ENCODE measurements at places on chromosomes 12 and 14.
A peak's percentile ranks its signal among the peaks of the same experiment; 100 is the strongest.

- no peak for DNase-seq
These were observed 51.4 kb upstream of the TMX1 start for GRCh38 chr14:51188566-51189185.

DNA sequence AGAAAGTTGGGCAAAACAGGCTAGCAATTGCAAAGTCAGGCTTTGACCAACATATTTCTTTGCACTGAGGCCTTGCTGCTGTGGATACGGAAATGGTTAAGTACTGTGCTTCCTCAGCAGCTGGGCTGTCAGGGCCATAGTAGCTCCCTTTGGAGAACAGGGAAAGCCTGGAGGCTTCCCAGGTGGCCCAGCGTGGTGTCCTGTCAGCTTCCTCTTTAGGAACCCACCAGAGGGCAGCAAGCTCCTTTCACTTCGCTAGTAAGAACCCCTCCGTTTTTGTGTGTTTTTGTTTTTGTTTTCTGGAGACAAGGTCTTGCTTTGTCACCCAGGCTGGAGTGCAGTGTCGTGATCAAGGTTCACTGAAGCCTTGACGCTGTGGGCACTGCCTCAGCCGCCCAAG, 1.7 kb upstream of the CFAP251 start:
- DNase-seq: peak; percentile 13

DNA sequence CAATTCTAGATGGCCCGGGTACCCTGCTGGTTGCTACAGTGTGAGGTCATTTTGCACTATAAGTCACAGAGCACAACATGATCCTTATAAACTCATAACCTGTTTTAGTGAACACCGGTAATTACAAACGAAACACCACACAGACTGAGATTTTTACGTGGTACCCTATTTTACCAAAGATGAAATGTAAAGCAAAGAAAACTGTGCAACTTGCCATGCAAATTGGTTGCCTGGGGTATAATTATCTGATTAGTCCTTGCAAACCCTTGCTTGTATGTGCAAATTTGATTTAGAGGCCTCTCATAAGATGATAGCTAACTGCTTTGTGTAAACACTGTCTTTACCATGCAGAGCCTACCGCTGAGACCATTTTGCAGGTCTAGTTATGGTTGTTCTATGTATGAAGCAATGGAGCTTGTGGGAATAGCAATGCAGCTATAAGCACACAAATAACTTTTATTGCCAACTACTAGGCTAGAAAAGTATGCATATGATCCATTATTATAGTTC, 372.1 kb upstream of the FAR2 start:
- DNase-seq: no peak

- DNase-seq: no peak
These were observed 166.7 kb upstream of the PARP11 start for GRCh38 chr12:4039931-4040330.

DNA sequence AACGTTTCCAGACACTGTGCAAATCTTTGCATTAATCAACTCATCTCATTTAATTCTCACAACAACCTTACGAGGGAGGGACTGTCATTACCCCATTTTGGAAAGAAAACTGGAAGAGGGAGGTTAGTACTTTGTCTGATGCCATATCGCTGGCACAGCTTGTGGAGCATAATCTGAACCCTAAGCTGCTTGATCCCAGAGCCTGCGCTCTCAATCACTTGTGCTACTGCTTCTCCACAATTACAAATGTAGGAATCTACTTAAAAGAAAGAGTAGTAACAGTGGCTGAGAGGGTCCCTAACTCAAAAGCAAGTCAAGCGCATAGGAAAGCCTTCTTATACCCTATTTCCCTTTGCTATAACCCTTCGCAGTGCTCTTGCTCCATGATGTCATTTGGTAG, 3.2 kb downstream of the EFS start:
- no peak for DNase-seq

DNA sequence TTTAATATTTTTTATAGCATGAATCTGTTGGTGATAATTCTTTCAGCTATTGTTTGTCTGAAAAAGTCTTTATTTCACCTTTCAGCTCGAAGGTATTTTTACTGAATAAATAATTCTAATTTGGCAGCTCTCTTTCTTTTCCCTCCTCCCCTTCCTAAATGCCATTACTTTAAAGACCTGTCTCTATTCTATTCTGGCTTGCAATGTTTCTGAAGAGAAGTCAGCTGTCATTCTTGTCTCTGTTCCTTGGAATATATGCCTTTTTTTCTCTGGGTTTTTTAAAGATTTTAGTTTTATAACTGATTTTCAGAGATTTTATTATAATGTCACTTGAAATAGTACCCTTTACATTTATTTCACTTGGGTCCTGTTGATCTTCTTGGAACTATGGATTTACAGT, 237.9 kb upstream of the DAAM1 start:
- DNase-seq: no peak

GRCh38 chr14:99733540-99734405, 49.7 kb downstream of the CYP46A1 start:
- DNase-seq: peak; percentile 55

GRCh38 chr14:93898081-93898611, 29.0 kb upstream of the FAM181A start:
- DNase-seq: no peak

DNA sequence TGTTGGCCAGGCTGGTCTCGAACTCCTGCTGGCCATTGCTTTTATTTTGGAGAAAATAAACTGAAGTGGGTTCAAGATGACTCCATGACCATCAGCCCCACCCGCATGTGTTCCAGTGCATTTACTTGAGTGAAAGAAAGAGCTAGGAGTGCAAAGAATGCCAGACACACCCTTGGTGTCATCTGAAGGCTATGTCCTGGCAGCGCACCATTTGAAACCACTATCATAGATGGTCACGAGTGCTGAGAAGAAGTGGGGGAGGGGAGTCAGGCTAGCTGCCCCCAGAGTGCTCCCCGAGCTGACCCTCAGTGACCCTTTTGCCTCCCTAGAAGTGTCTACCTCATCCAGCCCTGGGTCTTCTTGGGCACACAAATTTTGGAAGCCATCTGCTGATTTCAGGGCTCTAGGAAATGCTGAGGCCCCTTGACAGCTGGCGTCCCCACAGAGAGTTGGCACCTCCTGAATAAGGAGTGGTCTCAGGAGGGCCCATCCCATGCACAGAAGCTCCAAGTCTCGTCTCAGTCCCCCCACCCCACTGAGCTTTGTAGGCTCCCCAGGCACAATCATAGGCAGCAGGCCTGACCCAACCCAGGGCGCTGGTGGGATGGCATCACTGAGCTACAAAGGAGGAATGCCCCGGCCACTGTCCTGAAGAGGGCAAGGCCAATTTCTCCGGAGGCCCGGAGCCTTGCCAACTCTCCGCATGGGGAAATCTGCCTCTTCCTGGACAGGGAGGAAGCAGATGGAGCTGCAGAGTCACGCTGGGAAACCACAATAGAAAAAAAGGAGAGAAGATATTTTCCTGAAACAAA, 28.0 kb downstream of the PXN start:
- DNase-seq: peak; percentile 27

DNA sequence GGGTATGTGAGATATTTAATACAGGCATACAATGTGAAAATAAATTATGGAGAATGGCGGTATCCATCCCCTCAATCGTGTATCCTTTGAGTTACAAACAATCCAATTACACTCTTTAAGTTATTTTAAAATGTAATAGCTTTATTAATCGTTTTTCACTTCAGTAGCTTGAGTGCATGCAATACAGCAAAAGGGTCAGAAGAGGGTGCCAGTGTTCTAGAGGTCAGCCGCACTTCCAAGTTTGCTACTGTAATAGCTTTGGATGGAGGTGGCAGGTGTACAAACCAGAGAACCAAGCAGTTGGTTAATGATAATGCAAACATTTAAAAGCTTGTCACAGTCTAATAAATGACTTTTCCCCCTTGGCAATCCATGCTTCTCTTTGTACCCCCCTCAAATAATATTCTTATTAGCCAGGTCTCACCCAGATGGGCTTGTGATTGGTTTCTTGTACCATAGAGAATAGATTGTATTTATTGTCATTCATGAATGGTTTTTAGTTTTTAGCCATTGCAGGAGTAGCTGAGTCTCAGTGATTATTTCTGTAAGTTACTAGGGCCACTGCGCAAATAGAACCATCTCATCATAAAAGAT, 127.0 kb downstream of the ERC1 start:
- DNase-seq: peak; percentile 87

GRCh38 chr12:8887285-8887715, 27.0 kb upstream of the PHC1 start:
- peak; percentile 88 for DNase-seq

DNA sequence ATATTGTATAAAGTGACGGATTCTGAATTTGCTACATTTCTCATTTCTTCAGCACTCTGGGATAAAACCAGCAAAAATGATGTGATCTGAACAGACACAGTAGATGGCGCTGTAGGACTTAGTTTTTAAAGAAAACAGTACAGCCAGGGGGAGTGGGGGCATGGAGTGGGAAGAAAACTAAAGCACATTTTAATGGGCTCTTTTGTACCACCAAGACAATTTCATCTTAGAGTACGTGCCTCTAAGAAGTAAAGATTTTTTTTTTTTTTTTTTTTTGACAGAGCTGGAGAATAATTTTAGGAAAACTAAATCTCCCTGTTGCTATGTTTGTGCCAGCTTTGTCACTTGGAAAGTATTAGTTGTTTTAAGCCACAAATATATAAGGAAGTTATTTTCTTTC, 124.4 kb downstream of the RAD51B start:
- DNase-seq: peak; percentile 85

GRCh38 chr12:1564067-1564466, 30.3 kb downstream of the FBXL14 start:
- DNase-seq: no peak

GRCh38 chr14:35669782-35670181, 135.8 kb downstream of the INSM2 start:
- no peak for DNase-seq

- DNase-seq: no peak
These were observed 91.3 kb upstream of the USP44 start for GRCh38 chr12:95642583-95642982.

DNA sequence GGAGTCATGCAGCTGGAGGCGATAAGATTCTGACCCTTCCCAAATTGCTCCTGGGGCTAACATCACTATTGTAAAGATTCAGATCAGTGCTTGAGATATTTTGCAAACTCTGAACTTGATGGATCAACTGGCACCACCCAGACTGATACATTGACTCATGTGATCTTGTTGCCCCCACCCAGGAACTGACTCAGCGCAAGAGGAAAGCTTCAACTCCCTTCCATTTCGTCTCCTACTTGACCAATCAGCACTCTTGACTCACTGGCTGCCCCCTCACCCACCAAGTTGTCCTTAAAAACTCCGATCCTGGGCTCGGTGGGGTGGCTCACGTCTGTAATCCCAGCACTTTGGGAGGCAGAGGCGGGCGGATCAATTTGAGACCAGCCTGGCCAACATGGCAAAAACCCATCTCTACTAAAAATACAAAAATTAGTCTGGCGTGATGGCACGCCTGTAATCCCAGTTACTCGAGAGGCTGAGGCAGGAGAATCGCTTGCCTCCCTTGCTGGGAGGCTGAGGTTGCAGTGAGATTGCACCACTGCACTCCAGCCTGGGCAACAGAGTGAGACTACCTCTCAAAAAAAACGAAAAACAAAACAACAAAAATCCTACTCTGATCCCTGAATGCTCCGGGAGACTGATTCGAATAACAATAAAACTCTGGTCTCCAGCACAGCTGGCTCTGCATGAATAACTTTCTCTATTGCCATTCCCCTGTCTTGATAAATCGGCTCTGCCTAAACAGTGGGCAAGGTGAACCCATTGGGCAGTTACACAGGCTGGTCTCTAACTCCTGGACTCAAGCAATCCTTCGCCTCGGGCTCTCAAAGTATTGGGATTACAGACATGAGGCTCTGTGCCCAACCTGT, 9.8 kb upstream of the ARF6 start:
- no peak for DNase-seq

- no peak for DNase-seq
These were observed 21.3 kb downstream of the BCL11B start for GRCh38 chr14:99250636-99251208.

DNA sequence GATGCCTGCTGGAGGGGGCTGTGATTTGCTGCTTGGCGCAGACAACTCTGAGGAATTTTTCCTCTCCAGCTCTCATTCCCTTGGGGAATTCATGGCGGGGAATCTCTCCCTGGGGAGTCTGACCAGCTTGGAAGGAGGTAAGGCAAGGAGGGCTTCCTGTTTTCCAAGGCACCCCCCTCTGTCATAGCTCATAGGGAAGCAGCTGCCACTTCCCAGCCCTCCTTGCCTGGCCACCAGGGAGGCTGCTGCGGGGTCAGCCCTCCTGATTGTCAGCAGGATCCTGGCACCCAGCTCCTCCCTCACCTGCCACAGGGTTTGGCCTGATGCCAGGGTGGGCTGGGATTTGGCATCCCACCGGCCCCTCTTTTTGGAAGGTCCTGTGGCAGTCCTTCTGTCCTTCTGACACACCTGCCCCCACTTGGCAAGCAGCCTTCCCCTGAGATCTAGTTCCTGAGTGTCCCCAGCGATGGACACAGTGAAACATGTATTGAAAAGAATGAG, 74.9 kb downstream of the TSPAN9 start:
- no peak for DNase-seq

- DNase-seq: no peak
These were observed 306.9 kb downstream of the BCL11B start for GRCh38 chr14:98965076-98965475.

DNA sequence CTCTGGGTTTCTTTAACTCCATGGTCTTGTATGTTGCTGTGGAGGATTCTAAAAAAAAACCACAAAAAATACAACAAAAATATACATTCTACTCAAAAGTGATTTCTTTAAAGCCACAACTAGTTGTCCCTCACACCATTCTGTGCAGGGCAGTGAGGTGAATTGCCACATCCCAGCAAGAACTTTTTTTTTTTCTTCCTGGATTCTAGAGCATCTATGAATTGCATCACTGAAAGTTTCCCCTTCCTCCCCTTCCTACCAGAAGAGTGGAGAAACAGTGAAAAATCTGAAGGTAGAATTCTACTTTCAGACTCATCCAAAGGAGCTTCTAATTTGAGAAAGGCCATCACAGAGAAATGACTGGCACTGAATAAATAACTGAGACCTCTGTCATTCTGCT, 395.3 kb downstream of the AEBP2 start:
- DNase-seq: no peak

- peak; percentile 1 for DNase-seq
These were observed 76.8 kb upstream of the WSCD2 start for GRCh38 chr12:108052260-108052659.

DNA sequence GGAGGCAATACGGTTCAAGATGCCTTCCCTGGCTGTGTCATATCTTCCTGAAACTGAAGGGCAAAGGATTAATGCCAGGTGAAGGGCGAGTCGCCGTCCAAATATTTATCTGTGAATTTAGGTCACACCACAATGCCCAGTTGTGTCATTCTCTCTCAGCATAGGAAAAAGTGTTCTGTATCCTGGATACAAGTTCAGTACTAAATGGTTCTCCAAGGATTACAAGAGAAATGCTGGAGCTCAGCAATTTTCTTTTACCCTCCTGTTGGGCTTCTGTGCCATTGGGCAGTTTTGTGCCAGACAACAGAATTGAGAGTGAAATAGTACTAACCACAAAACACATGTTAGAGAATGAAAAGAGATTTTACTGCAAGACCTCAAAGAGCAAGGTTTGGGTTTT, 493.9 kb downstream of the EGLN3 start:
- DNase-seq: no peak

Measured in OCI-M1 (cell line).